SK-N-SH treated with all-trans-retinoic acid at 6 μM for 48 hours (cell line): ENCODE measurements at places on chromosomes 2 and 18.
A peak's percentile ranks its signal among the peaks of the same experiment; 100 is the strongest.

DNA sequence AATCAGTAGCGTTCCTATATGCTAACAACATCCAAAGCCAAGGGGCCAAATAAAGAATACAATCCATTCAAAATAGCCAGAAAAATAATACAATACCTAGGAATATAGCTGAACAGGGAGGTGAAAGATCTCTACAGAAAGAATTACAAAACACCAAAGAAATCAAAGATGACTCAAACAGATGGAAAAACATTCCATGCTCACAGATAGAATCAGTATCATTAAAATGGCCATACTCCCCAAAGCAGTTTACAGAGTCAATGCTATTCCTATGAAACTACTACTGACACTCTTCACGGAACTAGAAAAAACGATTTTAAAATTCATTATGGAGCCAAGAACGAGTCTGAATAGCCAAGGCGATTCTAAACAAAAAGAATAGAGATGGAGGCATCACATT is 57.4 kb downstream of the CCBE1 start:
- no peak for ATAC-seq

- ATAC-seq: no peak
These were observed 12.0 kb downstream of the OBSL1 start for GRCh38 chr2:219559156-219559915.

DNA sequence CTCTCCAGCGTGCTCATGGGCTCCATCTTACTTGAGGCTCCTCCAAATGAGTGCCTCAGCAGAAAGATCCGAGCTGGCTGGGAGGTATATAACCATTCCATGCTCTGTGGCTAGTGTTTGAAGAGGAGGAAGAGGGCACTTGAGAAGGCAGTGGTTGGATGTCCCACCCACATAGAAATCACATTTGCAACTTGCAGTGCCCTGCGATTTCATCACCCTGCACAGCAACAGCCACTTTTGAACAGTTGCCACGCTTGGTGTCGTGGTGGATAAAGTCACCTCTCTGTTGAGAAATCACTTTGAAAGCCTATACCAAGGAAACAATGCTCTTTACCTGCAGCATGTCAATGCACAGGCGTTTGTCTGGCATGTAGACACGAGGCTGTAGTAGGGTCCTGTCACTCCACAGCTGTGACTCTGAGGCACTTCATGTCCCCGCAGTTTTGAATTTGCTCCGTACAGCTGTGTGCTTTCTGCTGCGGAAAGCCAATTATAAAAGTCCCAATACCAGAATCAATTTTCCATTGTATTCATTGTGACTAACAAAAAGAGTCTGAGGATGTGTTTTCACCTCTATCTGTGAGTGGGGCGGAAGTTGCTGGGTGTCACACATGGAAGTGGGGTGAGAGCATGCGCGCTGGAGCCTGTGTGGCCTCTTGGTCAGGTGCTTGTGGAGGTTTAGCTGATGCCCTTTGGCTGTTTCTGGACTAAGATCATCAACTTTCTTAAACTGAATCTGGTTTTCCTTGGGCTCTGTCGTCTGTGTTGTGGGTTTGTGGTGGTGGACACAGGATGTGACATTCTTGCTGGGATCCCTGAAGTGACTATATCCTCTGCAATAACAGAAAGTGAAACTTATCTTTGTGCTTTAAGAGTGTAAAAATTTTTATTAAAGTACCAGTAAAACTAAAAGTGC is 2.8 kb downstream of the CNDP2 start:
- no peak for ATAC-seq

DNA sequence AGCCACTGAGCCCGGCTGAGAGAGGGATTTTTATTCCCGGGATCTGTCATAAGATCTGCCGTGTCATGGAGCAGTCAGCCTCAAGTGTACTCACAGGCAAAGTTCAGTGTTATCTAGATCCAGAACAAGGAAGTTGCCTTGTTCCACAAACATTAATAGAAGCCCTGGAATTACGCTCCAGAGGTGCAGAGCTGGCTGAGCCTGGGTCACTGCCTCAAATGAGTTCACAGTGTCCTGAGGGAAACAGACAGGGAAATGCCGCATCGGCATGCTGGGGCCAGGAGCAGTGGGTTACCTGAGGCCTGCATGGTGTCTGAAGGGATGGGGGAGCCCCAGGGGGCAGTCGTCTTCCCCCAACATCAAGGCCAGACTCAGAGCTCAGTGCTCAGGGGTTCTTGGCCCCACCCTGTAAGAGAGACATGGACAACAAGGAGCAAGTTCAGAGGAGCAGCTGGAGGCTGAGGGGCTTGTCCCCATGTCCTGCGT is 42.7 kb upstream of the ODC1 start:
- ATAC-seq: no peak

GRCh38 chr2:171044416-171044815 is 115.4 kb downstream of the GORASP2 start:
- ATAC-seq: no peak

DNA sequence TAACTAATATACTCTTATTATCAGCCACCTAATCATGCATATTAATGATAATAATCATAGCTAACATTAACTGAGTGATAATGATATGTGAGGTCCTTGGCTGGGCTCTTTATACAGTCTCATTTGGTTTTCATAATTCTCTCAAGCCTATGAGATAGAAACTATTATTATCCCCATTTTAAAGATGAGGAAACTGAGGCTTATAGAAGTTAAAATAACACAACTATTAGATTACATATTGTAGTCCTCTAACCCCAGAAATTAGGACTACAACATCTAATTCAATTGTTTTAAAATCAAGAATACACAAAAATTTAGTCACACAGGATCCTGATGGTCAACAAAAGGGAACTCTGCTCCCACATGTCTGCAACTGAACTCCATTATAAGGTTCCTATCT is 83.6 kb upstream of the ITGB6 start:
- no peak for ATAC-seq

- ATAC-seq: peak; percentile 90
These were observed 1544.4 kb downstream of the LRP1B start for GRCh38 chr2:140586379-140586778.

DNA sequence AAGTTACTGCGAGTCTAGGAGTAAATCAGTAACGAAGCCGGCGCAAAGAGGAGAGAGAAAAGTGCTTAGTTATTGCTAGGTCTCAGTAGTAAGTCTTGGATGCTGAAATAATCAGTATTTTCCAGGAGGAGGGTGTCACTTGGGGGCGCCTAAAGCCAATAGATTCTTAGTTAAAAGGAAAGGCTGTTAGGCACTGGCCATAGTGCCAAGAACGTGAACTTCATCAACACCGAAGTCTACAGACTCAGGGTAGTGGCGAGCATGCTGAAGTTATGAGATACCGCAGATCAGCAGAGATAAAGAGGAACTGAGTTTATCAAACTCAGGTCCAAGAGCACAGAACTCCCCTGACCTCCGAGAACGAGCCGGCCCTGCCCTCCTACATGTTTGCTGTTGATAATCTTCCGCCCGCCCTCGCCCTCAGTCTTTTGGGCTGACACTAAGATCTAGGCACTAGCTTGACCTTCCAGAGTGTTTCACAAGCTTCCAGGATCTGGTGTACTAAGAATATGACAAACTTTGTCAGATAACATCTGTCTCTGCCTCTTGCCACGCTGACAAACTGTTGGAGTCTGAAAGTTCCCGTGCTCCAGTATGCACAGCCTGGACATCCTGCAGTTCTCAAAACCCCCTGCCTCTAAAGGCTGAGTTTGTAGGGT is 49.2 kb downstream of the CYB5A start:
- no peak for ATAC-seq

DNA sequence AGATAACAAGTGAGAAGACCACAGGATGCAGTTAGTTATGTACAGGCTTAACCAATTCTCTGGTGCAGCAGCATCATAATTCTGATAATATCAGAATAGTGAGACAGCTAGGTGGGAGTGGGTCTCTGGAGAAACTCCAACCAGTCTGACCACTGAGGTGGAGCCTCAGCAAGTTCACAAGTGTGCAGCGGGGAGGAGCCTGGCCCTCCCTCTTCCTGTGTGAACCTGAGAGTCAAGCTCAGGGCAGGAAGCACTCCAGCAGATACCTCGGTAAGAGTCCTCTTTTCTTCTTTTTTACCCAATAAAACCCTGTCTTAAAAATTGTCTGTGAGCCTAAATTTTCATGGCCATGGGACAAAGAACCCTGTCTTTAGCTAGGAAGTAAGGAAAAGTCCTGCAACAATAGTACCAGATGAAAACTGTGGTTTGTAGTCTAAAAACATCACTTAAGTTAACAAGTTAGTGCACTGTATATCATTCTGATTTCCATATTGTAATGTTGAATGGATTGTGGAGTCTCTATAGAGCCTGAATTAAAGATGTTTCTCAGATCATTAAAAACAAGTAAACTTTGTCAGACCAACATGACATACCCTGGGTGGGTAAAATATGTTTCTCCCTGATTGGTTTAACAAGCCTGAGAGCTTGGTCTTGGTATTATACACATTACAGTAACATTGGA is 370.8 kb downstream of the TMEM182 start:
- no peak for ATAC-seq
